Activated T-cell treated with anti-CD3 and anti-CD28 coated beads for 24 hours (primary cell): ENCODE measurements at places on chromosomes 16 and 17.

GRCh38 chr16:72612256-72612655 lies 435.7 kb downstream of the ZFHX3 start:
- no peak for DNase-seq

DNA sequence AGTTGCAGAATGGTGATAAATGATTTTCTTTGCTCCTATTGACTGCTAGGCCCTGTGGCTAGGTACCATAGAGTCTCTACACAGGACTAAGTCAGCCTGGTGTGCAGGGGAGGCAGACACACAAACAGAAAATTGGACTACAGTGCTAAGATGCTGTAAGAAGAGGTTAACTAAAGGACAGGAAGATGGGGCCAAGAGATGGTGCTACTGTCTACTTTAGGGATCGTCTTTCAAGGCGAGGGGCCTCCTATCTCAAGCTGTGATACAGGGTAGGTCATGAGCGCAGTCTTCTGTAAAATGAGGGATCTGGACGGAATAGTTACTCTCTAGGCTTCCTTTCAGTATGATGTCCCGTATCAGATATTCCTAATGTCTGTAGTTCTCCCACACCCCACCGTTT lies 817 bp downstream of the NME1 start:
- no peak for DNase-seq

- DNase-seq = no peak
Observed at GRCh38 chr16:70682239-70683145, 3.4 kb downstream of the MTSS2 start.

DNA sequence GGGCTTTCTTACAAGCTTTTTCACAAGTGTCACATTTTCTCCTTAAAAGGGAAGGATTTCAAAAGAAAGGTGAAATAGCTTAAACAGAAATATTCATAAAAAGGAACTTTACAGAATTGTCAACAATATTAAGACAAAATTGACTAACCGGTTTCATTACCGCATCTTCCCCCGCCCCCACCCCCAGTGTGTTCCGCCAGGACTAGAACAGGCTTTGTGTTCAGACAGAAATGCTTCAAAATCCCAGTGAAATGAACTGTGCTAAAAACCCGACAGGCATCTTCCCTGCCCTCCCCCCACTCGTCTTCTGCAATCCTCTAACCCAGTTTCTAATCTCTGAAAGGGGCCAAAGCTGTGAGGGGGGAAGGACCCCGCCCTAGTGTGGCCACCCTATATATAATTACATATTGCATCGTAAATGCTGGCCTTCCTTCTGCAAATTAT lies 990 bp upstream of the ROGDI start:
- DNase-seq = no peak

GRCh38 chr17:8628172-8628571 lies 2.4 kb downstream of the MYH10 start:
- no peak for DNase-seq

- DNase-seq = no peak
Observed at GRCh38 chr16:10880594-10881452, 3.8 kb downstream of the CIITA start.

DNA sequence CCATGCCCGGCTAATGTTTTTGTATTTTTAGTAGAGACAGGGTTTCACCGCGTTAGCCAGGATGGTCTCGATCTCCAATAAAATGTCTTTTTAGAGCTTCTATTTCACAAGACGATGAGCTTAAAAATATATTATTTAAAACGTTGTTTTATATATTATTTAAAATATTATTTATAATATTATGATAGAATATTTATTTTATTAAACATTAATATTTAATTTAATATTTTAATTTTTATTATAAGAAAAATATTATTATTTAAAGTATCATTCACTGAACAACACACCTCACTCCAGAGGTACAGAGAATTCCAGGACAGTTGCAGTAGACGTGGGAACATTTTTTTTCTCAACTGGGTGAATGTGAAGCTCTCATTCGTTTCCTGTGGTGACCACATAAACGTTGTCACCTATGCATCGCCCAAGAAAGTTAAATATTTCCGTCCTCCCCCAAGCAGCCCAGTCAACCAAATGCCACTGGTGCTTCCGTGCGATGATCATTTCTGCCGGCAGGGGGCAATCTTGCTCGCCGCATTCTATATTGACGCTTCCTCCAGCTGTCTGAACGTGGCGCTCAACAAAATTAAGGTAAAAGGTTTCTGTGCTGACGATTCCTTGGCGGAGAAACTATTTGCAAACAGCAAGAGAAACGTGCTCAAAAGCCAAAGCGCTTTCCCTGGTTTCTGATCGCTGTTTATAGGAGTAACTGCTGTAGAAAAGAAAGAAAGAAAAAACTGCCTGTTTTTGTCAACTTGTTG lies 41.7 kb upstream of the PRSS54 start:
- DNase-seq = peak; percentile 78

DNA sequence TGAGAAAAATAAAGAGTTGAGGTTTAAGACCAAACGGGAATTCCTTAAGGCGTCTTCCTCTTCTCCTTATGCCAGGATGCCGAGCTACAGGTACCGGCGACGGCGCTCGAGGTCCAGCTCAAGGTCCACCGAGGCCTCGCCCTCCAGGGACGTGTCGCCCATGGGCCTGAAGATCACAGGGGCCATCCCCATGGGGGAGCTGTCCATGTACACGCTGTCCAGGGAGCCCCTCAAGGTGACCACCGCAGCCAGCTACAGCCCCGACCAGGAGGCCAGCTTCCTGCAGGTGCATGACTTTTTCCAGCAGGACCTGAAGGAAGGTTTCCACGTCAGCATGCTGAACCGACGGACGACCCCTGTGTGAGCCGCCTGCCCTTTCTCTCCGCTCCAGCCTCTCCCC lies 13.7 kb upstream of the CACNG1 start:
- no peak for DNase-seq

DNA sequence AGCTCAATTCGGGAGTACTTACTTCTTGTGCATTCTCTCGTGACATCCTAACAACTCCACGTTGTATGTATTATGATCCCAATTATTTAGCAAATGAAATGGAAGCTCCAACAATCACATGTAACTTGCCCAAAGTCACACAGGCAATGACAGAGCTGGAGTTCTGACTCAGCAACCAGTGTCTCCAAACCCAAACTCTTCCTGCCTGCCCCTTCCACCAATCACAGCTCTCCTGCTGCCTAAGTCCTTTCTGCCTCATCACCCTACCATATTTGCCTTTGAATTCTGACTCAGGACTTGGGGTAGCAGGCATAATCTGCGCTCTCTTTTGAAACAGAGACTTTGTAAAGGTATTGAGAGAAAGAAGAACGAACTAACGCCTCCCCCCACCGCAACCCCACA lies 245.2 kb upstream of the MAF start:
- DNase-seq = no peak

DNA sequence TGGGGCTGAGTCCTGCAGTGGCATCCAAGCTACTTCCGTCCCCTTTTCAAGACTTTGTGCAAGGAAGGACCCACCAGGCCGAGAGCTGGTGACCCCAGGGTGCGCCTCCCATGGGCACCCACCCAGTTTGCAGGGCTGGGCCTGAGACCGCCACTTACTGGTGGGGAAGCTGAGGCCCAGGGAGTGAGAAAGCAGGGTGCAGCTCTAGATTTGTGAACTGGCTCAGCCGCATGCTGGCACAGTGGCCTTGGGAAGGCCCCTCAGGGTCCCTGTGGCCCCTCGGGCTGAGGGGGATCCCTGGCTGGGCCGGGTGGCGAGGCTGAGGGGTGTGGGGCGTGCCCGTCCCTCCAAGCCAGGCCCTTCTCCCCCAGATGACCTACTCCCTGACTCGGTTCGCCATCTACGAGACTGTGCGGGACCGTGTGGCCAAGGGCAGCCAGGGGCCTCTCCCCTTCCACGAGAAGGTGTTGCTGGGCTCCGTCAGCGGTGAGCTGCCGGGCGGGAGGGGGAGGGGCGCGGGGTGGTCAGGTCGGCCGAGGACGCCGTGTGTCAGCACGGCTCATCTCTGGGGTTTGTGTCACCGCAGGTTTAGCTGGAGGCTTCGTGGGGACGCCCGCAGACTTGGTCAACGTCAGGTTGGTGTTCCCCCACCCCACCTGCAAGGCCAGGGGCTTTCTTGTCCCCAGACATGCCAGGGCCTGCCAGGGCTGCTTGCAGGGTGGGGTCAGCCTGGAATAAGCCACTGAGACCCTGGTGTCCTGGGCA lies 3.2 kb downstream of the SLC25A10 start:
- no peak for DNase-seq

DNA sequence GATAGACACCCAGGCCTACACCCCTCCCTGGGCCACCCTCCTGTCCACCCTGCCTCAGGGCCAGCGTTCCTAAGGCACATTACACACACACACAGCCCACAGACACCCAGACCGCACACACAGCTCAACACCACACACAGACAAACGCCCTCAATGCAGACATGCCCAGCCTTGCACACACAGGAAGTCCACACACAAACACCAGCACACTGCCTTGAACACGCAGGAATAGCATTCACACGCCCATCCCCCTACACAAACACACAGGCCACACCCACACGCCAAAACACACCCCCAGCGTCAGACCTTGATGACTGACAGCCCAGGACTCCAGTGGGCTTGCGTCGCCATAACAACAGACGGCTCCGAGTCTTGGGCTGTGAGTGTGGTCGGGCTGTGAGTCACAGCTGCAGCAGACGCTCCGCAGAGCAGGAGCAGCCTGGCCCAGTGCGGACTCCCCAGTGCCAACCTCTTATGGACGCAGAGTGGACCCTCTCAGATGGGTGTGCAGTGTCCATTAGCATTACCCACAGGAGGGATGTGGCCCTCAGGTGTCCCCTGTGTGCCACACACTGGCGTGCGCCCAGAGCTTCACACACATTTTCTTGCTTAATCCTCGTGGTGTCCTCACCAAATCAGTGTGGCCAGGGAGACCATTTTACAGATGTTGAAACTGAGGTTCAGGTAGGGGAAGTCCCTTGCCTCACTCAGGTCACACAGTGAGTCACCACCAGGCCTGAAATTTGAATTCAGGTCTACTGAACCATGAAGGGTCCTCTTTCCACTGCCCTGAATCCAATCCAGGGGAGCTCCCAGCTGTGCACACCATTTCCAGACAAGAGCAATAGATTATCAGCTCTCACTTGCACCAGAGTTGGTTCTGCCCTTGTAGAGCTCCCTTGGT lies 17.8 kb upstream of the RAI1 start:
- peak; percentile 71 for DNase-seq

GRCh38 chr17:17890773-17891759 lies 54.3 kb upstream of the SREBF1 start:
- peak; percentile 15 for DNase-seq

DNA sequence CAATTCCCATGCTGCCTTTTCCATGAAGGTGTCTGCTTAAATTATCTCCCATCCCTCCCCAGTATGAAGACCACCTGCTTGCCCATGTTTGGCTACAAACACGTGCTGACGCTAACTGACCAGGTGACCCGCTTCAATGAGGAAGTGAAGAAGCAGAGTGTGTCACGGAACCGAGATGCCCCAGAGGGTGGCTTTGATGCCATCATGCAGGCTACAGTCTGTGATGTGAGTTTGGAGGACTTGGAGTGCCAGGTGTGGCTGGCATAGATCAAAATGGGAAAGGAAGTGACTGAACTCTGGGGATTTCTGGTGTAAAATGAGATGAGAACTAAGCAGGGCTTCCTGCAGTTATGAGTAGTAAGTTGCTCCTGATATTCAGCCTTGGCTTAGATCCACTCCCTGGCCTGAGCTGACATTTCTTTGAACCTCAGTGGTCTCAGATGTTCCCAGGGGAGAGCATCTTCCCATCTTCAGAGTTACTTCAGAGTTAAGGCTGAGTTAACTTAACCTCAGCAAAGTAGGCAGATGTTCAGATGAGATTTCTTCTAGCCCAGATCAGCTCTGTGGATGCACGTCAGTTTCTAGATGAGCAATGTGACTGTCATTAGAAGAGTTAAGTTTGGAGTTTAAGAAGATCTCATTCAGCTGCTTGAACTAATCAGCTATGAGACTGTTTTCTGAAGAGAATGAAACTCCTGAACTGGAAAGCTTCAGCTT lies 32.7 kb downstream of the ITGB3 start:
- DNase-seq = no peak

DNA sequence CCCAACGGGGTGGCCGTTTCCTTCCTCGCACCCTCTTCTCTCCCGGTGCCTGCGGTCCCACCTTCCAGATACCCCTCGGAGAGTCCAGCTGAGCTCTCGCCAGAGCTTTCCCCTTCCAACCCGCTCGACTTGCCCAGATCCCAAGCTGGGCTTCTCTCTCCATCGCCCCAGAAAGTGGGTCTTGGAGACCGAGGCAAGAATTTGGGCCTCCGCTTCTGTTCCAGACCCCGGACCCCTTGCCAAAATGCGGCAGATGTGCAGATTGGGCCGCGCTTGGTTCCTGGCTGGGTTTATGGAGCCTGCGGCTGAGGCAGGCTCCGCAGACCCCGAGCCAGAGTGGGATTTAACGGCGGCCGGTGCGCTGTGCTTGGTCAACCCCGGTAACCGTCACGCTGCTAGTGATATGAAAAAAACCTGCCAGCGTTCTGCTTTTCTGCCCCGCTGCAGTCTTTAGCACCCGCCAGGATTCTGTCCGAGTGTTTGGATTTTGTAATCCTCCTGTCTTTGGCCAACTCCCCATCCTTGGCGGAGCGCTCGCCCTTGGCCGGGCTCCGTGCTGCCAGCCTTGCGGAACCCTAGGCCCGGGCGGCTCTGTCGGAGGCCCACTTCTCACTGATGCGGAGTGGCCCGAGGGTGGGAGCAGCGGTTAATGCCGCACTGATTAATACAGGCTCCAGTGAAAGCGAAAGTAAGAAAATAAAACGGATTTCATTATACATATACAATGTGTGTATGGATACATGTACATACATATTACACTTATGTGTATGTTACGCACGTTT lies 754 bp upstream of the SLFN11 start:
- DNase-seq = peak; percentile 32

GRCh38 chr16:10940501-10941079 lies 1.7 kb downstream of the DEXI start:
- DNase-seq = no peak

GRCh38 chr16:13421726-13422125 lies 498.2 kb upstream of the ERCC4 start:
- DNase-seq = no peak

DNA sequence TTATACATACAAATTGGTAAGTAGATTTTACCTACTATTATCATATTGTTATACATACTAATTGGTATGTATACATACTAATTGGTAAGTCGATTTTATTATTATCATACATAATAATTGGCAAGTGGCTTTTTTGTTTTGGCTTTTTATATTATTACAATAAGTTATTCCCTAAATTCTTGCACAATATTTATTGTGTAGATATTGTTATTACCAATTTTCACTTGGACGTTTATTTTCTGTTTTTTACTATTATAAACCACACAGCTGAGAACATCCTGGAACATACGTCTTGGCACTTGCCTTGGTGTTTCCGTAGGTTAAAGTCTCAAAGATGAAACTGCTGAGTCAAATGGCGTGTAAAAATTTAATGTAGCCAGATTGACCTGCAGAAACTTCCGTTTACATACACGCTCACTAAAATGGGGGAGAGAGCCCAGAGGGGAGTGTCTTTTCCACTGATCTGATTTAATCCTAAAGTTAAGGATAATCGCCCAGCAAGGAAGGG lies 18.9 kb downstream of the GNGT2 start:
- no peak for DNase-seq

DNA sequence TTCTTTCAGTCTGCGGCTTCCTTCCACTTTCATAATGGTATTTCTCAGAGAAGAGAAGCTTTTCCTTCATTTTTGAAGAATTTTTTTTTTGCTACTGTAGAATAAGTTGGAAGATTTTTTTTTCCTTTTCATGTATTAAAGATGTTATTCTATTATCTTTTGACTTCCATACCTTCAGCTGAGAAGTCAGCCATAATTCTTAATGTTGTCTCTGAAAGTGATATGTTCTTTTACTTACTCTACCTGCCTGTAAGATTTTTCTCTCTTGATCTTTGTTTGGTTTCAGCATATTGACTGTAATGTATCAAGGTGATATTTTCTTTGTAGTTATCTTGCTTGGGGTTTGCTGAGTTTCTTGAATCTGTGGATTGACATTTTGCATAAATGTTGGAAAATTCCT lies 143.5 kb upstream of the TOX3 start:
- no peak for DNase-seq
